ENCODE measurements at places on chromosomes 1 and 21.

DNA sequence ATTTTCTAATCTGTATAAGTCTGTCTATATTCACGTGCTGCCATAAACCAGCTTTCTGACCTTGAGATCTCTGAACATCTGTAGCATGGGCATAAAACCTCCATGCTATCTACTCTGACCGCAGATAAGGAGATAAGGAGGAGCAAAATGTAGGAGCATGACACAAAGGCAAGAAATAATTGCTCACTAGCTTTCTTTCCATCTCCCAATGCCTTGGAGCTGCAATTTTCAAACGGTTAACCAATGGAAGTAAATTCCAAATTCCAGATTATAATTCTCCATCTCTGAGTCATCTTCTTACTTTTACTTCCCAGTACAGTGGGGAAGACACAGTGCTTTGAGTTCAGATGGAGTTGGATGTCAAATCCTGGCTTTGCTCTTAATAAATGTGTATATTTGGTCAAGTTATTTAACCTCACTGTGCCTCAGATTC is 41.6 kb downstream of the CD58 start:
- DNase-seq: no peak

DNA sequence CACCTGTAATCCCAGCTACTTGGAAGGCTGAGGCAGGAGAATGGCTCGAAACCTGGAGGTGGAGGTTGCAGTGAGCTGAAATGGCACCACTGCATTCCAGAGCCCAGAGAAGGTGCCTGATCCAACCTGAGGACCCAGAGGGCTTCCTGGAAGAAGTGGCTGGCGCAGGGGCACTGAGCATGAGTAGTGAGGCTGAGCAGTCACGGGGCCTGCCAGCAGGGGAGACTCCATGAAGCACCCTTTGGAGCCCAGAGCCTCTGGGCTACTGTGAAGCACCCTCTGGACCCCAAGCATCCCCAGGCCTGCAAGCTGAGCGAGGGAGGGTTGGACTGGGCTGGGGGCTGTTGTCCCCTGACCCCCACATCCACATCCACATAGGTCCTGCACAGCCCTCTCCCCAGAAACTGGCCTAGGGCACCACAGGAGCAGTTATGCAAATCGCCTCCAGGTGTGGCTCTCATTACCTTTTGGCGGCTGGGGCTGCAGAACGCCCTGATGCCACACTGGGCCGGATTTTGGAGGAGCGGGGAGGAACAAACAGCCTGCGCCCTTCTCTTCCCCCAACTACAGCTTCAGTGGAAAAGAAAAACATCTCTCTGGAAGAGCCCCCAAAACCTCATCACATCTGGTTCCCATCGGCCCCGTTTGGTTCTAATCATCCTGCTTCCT is 78.2 kb upstream of the TARDBP start:
- DNase-seq: no peak

DNA sequence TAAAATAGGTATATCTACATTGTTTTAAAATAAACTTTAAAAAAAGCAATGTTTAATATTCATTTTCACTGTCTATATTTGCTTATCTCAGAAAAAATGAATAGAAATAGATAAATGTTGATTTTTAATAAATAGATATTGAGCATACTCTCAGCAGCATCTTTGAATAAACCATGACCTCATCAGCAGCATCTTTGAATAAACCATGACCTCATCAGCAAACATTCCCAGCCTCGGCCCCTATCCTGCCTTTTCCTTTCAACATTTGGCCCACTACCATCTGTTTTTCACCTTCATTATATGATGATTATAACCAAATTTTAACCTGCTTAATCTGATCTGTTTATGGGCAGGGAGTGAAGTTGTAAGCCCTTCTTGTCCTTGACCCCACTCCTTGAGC is 148.7 kb upstream of the SAMSN1 start:
- DNase-seq: no peak

GRCh38 chr1:218462116-218462515 is 117.0 kb downstream of the TGFB2 start:
- DNase-seq: no peak

- no peak for DNase-seq
Measured at GRCh38 chr1:61463220-61463619, 261.7 kb downstream of the TM2D1 start.

GRCh38 chr1:164470996-164471395 is 88.0 kb upstream of the PBX1 start:
- DNase-seq: no peak

- DNase-seq: no peak
Measured at GRCh38 chr1:15667362-15667761, 16.8 kb upstream of the PLEKHM2 start.

DNA sequence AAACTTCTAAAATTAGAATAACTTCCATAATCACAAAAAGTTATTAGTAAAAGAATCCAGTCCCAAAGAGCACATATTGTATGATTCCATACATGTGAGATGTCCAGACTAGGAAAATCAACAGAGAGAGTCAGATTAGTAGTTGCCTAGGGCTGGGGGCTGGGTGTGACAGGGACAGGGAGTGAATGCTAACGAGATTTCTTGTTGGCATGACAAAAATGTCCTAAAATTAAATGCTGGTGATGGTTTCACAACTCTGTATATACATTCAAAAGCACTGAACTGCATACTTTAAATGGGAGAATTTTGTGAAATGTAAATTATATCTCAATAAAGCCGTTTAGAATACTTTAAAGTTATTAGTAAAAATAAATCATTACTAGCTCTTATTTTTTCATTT is 92.2 kb downstream of the SLC44A5 start:
- no peak for DNase-seq

GRCh38 chr1:2229911-2230731 is 2.0 kb downstream of the SKI start:
- DNase-seq: no peak
